ENCODE measurements at places on chromosomes 16 and 17. TPM values are rescaled to one million over a fixed set of nuclear protein-coding genes. Genes with fewer than 3 reads are reported as not detected.

DNA sequence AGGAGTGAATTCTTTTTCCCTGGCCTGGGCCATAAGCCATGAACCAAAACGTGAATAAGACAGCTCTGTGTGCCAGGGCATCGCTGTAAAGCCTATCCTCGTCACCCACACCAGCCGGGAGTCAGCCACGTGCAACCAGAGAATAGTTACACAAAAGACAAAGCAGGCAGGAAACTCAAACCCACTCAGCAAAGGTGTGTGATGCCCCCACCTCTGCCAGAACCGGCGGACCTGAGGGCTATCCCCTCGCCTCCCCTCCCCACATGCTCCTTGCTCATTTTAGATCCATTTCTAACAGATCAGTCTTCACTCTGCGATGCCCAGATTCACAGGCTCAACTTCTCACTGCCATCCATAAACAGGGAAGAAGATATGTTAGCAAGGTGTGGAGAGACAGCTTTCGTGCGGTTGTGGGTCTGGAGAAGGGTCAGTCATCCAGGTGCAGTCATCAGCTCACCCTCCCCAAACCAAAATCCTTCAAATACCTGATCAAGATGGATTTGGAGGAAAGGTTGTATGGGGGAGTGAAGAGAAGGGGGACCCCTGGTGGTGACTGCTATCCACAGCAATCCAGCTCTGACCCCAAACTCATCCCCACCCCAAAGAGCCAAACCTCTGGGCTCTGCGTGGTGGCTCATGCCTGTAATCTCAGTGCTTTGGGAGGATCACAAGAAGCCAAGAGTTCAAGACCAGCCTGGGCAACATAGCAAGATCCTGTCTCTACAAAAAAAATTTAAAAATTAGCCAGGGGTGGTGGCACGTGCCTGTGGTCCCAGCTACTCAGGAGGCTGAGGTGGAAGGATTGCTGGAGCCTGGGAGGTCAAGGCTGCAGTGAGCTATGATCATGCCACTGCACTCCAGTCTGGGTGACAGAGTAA lies 219.2 kb downstream of the C16orf78 start:
- DNase-seq = peak; percentile 25

- DNase-seq = no peak
Observed at GRCh38 chr17:37802061-37802595, 57.3 kb upstream of the HNF1B start.

APOBR gene
- 61.3 TPM for total RNA-seq

- DNase-seq = no peak
Observed at GRCh38 chr17:18950346-18950745, 1.6 kb upstream of the SLC5A10 start.

CCL17 gene
- total RNA-seq = 1.4 TPM

CCT6B gene
- total RNA-seq = 0.96 TPM

DNA sequence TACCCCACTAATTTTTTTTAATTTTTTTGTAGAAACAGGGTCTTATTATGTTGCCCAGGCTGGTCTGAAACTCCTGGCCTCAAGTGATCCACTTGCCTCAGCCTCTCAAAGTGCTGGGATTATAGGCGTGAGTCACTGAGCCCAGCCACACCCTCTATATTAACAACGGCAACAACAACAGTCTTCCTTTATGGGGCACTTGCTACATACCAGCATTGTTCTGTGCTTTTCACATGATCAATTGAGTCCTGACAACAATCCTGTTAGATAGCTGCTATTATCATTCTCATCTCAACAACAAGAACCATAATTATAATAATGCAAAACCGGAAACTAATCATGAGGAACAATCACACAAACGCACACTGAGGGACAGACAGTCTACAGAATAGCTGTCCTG lies 12.6 kb upstream of the ARL5C start:
- DNase-seq = peak; percentile 48

GRCh38 chr17:73902416-73903181 lies 258.4 kb upstream of the SDK2 start:
- DNase-seq = no peak

- peak; percentile 70 for DNase-seq
Observed at GRCh38 chr17:80254396-80255251, 6.0 kb upstream of the RNF213 start.

DNA sequence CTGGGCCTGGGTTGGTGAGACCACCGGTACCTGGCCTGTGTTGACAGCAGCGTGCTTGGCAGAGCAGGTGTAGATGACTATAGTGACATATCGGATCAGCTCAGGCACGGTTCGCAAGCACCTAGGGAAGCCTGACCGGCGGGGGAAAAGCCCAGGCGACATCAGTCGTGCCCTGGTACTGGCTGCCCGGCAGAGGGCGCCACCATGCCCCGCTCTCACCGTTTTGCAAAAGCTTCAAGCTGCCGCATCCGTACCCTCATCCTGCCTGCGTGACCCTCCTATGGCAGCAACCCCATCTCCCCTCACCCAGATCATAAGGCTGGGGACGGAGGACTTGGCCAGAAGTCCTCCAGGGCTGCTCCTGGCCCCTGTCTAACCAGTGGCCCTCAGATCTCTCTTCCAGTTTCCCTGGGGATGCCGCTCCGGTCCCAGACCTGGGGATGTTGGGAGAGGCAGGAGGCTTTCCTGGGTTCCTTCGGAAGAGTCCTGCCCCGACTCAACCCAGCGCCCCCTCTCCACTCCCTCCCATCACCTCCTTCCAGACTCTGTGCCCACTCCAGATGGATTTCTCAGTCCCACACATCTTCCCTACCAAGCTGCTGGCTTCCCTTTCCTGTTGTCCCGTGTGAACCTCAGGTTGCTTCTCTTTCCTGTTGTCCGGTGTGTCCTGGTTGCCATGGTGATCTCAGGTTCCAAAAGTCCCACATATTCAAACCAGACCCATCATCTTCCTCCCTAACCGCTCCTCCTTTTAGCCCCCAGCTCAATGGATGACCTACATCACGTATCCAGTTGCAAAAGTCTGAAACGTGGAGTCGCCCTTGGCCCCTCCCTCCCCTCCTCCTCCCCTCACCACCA lies 13.7 kb downstream of the ALOX12B start:
- peak; percentile 79 for DNase-seq

GRCh38 chr16:57562066-57562465 lies 19.6 kb downstream of the ADGRG5 start:
- DNase-seq = no peak

ATP2A1 gene
- not detected for total RNA-seq

SHISA6 gene
- 4.2 TPM for total RNA-seq

DNA sequence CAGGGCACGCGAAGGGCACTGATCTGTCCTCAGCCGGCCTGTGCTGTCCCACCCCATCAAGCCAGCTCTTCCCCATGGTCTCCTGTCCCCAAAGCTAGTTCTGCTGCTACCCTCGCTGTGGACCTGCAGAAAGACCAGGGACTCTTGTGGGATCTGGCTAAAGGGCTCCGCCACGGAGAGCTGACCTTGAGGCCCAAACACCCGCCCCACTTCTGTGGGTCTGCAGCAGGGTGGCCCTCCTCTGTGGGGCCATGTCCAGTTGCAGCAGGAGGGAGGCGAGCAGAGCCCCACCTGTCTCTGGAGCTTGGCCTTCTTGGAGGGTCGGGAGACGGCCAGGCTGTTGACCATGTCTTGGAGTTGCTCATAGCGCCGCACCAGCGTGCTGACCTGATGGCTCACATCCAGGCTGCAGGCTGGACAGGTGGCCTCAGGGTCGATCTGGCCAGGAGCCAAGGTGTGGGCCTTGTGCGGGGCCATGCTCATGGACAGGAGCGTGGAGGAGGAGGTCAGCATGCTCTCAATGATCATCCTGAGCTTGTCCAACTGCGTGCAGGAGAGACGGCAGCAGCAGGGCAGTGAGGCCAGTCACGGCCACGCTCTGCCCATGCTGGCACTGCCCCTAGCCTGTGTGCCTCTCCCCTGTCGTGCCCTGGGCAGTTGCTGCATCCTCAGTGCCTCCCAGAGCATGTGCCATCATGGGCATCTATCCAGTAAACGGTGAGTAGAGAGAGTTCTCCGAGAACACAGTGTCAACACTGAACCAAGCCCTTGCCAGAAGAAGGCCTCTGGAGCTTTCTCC lies 16.6 kb downstream of the UBALD2 start:
- DNase-seq = no peak

GRCh38 chr16:22428654-22429053 lies 54.2 kb upstream of the CDR2 start:
- no peak for DNase-seq

DNA sequence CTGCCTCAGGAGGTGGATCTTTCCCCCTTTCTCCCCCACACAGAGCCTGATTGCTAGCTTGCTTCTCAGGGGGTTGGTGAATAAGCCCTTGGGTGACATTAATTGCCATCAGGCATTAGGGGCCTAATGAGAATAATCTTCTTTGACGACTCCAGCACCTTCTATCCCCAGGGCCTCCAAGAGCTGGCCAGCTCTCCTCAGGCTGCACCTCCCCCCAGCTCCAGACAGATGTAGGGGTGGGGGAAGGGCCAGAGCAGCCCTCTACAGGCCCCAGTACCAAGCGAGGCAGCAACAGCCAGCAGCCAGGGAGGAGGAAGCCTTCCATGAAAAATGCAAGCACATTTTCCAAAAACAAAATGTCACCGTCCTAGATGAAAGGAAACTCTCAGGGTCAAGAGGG lies 1.4 kb upstream of the TMEM132E start:
- no peak for DNase-seq

RNF157 gene
- 32.5 TPM for total RNA-seq

DNA sequence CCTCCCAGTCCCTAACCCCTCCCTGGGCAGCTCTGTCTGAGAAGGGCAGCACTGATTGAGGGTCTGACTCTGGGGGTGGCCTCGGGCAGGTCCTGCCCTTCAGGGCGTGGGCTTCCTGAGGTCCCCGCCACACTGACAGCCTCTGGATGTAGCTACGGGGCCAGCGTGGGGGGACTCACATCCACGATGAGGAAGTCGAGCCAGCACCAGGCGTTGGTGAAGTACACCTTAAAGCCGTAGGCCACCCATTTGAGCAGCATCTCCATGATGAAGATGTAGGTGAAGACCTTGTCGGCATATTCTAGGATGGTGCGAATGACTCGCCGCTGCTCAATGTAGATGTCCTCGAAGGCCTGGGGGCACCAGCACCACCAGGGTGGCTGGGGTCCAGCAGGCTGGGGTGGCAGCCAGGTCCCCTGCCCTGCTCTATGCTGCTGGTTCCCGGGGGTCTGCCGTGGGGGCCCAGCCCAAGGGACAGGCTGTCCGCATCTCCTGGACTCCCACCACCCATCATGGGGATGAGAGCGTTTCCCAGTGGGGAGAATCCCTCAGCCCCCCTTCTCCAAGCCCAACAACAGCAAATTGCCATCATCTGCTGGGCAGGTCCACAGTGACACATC lies 15.7 kb upstream of the CD79B start:
- DNase-seq = no peak

CEMP1 gene
- 3.1 TPM for total RNA-seq

GRCh38 chr17:10096596-10096995 lies 101.8 kb downstream of the GAS7 start:
- no peak for DNase-seq

- DNase-seq = no peak
Observed at GRCh38 chr17:55163408-55163807, 101.4 kb upstream of the HLF start.

GRCh38 chr17:19753051-19753509 lies 5.0 kb upstream of the ALDH3A1 start:
- DNase-seq = peak; percentile 80

DNA sequence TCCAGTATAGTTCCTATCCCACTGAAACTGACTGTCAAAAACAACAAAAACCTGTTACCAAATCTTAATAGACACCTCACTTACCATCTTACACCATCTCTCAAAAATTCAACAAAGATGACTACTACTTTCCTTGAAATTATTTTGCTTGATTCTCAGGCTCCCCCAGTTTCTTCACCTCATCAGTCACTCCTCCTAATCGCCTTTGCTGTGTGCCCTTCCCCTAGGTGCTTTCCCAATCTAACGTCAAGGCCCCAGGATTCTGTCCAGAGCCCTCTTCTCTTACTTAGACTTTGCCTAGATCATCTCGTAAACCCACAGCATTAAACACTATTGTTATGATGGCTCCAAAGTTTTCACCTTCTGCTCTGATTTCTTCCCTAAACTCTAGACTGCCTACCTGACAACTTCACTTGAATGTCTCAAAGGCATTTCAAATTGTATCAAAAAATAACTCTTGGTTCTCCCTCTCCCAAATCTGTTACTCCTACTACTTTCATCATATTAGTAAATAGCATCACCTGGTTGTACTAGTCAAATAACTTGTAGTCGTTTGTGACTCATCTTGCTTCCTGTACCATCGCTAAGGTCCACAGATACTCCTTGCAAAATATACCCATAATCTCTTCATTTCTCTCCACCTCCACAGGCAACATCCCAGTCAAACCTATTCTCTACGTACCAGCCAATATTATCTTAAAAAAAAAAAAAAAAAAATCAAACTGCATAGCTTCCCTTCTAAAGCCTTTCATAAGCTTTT lies 18.0 kb downstream of the C16orf87 start:
- no peak for DNase-seq

TOX3 gene
- total RNA-seq = 24.3 TPM

DNA sequence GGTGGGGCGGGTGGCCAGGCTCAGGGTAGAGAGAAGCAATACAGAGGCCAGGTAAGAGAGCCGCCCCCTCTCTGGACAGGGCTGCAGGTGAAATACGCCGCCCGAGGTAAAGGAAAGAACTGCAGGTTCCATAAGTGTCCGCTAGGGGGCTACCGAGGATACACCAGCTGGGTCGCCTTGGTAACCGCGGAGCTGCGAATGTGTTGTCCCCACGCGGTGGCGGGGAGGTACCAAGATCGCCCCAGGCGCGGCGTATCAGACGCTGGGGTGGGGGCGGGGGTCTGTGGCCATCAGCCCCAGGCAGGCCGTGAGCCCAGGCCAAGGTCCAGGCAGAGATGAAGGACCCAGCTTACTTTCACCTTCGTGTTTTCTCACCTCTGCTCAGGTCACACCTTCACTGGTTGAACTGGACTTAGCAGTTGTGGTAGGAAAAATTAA lies 18.4 kb upstream of the ZFP90 start:
- peak; percentile 90 for DNase-seq

DNA sequence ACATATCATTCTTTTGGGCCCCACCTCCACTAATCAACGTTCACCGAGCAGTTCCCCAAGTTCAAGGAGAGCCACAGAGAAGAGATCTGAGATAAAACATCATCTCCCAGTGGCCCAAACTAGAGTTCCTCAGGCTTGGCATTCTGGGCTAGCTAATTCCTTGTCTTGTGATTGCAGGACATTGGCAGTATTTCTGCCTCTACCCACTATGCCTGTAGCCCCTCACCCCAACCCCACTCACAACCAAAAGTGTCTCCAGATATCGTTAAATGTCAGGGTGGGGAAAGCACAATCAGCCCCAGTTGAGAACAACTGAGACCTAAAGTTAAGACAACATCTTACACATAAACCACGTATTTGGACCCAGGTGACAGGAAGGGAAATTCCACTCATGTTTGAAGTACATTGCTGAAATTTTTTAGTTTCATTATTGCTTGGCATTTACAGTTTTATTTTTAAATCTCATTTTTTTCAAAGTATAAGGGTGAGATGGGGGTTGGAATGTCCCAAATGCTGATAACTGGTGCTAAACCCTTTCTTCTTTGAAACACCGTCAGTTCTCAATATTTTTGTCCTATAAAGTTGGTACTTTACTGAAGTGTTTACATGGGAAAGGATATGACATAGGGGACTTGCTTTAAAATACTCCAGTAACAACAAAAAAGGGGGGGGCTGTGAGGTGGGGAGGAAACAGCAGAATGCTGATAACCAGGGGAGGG lies 13.6 kb downstream of the ZC3H7A start:
- no peak for DNase-seq

SEBOX gene
- not detected for total RNA-seq

GRCh38 chr17:31281061-31281460 lies 16.0 kb downstream of the OMG start:
- DNase-seq = no peak

- DNase-seq = no peak
Observed at GRCh38 chr16:11386791-11387546, 41.7 kb downstream of the RMI2 start.

GRCh38 chr16:75044800-75045361 lies 46.1 kb downstream of the ZNRF1 start:
- no peak for DNase-seq
